SW 1271 (cell line): ENCODE measurements at places on chromosomes 5 and 9.
A peak's percentile ranks its signal among the peaks of the same experiment; 100 is the strongest.

DNA sequence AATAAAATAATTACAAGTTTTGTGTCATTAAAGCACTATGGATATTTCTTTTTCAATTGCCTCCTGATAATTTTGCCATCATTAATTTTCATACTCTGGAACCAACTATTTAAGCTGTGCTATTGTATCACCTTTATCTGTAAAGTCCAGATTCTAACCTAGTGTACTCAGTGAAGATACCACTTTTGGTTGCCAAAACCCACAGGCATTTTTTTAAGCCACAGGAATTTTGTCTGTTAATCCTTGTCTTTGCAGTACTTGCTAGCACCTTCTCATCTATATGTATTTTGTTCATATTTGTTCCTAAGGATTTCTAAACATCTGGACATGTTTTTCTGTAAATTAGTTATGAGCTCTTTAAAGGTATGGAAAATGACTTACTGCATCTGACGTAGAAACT lies 481.4 kb upstream of the DAB2 start:
- DNase-seq, result no peak

DNA sequence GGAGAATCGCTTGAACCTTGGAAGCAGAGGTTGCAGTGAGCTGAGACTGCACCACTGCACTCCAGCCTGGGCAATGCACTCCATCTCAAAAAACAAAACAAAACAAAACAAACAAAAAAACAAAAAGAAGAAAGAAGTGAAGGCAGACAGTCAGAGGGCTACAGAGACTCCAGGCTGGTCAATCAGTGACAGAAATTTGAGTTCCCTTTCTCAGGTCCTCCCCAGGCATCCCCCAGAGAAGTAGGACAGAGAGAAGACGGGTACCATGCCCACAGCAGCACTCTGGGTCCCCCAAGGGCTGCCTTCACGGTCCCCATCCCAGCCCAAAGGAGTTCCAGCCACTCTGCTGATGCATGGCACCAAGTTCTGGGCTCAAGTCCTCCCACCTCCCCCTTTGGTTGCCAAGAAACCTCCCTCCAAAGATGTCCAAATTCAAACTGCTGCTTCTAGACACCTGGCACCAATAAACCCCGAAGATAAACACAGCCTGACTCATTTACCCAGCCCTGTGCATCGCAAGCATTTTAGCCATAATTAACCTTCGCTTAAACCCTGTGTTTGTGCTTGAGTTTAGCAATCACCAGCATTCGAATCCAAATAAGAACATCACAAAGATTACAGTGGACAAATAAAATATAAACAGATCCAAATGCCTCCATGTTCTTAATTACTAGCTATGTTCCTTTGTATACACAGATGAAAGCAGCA lies 24.0 kb downstream of the SEMA4D start:
- DNase-seq, result no peak

DNA sequence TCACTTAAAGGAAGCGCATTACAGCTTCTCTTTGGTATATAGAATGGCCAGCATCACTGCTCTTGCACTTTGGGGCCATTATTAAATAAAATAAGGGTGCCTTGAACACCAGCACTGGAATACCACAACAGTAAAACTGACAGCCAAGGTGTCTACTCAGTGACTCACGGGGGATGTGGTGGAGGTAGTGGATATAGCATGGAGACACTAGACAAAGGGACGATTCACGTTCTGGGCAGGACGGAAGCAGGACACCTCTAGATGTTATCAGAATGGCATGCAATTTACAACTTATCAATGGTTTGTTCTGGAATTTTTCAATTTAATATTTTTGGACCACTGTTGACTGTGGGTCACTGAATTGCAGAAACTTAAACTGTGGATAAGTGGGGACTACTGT lies 32.9 kb upstream of the PDE8B start:
- DNase-seq, result no peak

DNA sequence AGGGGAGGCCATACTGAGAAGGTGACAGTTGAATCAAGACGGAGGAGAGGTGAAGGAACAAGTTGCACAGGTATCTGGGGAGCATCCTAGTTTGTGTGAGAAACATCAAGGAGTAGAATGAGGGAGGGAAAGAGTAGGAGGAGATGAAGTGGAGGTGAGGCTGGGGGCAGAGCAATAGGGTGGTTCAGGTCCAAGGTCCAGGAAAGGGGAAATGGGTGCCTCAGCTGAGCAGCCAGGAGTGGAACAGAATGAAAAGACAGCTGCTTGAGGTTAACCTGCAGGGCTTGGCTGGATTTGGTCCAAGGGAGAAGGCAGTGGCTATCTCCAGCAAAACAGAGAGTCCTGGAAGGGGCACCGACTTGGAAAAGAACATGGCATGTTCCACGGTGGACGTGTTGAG lies 5.3 kb downstream of the SLC1A1 start:
- no peak for DNase-seq

- DNase-seq, result no peak
Observed at GRCh38 chr9:113645227-113645977, 181.9 kb downstream of the RGS3 start.

- DNase-seq, result peak; percentile 84
Observed at GRCh38 chr9:94668928-94669729, 29.8 kb upstream of the FBP1 start.

GRCh38 chr9:2657427-2657826 lies 35.8 kb downstream of the VLDLR start:
- DNase-seq, result no peak

GRCh38 chr5:6638236-6638635 lies 5.0 kb downstream of the SRD5A1 start:
- DNase-seq, result no peak

GRCh38 chr5:86354664-86355063 lies 263.1 kb upstream of the COX7C start:
- DNase-seq, result no peak

- DNase-seq, result no peak
Observed at GRCh38 chr9:26308328-26308727, 584.3 kb downstream of the CAAP1 start.

DNA sequence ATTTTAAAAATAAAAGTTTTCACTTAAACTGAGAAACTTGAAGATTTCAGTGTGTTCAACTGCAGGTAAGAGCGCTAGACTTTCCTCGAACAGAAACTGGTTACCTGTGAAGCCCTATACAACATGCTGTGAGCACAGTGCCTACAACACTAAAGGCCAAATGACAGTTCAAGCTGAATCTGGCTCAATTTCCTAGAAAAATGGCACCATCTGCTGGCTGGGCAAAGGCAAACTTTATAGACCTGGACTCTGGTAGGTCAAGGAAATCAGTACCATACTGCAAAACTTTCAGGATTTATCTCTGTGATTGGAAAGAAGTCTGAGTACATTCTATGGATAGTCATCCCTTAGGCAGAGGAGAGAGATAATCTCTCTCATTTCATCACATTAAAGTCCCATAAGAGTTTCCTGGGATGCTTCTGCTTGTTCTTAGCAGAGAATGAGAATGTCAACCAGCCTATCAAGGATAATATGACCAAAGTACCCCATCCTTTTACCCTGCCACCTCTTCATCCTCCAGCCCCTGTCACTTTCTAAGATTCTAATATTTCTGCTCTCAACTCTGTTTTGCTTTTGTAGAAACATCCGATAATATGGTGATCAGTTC lies 31.8 kb upstream of the FOXB2 start:
- DNase-seq, result peak; percentile 45

DNA sequence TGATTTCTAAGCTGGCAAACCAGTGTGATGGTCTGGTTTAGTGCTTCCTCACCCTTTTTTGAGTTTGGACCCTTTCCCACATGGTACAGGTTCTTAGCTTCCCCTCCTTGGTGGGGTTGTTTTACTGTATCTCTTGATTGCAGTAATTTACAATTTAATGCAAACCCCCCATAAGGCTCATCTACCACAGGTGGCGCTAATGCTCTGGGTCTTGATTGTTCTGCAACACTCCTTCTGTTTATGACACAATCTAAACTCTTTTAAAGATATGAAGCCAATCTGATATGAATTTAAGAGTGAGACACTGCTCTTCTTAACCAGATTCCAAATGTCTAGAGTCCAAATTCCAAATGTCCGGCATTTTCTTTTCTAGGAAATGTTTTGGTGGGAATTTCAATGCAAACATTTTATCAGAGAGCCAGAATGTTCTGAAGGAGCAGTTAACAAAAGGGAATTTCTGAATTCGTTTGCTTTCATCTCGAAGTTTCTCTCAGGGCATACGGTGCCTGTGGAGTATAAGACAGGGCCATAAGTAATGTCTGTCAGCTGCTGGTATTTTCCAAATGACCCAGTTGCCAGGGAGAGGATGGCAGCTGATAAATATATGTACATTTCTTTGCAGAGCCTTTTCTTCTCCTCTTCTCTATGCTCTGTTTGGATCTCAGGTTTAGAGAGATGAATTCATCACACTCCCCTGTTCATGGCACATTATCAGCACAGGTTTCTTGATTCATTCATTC lies 246.8 kb downstream of the ARHGAP26 start:
- DNase-seq, result no peak

- DNase-seq, result no peak
Observed at GRCh38 chr5:172177176-172177575, 10.8 kb downstream of the STK10 start.

GRCh38 chr5:173711466-173711865 lies 95.0 kb upstream of the BOD1 start:
- no peak for DNase-seq

DNA sequence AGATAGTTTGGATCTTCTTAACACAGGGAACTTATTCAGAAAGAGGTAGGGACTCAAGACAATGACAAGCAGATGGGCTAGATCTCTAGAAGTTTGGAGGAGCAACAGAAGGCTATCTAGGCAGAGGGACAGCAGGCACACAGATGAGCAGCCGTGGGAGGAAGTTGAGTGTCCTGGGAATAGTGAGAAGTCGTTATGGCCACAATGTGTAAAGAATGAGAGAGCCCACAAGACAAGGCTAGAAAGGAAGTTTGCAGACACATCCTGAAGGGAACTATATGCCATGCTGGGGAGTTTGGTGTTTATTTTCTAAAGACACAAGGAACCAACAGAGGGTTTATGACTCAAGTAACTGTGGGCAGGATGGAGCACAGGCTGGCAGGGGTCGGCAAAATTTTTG lies 160.6 kb downstream of the PALM2AKAP2 start:
- no peak for DNase-seq

DNA sequence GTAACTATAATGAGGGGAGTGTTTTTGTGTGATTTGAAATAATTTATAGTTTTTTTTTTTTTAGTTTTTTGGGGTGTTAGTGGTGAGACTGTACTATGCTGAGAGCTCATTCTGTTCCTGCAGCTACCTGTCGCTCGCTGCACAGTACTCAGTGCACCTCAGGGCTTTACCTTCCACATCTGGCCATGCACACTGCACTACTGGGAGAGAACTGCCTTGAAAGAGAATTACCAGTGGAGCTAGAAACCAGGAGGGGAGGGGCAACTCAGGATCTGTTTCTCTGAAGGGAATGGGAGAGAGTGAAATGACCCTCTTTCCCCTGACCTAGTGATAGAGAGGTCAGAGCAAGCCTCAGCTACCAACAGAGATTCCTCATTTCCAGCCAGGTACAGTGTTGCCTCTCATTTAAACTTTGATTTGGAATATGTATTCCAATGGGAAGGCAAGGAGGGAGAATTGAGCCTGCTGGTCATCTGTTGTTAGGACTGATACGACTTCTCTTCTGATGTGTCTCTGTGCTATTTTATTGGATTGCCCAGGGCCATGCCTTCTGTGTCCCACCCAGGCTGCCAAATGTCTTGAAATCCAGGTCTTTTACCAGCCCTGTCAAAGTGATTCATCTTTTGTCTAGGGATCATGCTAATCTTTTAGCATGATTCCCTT lies 8.9 kb downstream of the ATG10 start:
- DNase-seq, result no peak

- DNase-seq, result no peak
Observed at GRCh38 chr9:107237873-107238272, 45.2 kb upstream of the RAD23B start.

- DNase-seq, result no peak
Observed at GRCh38 chr5:4199049-4199841, 603.6 kb downstream of the IRX1 start.
